SHP77 (cell line): ENCODE measurements at places on chromosomes 4 and X.
A peak's percentile ranks its signal among the peaks of the same experiment; 100 is the strongest.

DNA sequence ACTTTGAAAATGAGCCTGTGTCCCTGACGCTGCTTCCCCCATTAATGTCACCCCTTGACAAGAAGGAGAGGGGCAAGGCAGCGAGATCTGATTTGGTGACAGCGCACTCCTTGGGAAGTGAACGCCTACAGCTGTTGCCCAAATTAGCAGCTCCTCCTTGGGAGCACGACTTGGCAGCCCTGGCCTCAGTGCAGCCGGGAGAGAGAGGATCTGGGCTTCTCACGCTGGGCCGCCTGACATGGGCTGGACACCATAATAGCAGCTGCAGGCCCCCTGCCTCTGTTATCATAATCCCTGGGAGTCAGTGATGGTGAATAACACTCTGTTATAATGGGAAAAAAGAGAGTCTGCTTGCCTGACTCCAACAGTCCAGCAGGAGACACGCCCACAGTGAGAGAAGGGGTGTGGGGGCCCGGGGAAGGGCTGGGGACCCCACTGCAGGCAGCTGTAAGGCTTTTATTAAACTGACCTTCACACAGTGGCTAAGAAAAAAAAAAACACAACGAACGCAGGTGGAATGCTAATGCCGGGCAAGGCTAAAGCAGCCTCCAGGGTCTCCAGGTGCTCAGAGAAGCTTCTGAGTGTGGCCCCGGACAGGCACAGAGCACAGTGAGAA, 73.3 kb downstream of the PSAPL1 start:
- no peak for DNase-seq

- no peak for DNase-seq
These were observed 100.1 kb upstream of the RBPJ start for GRCh38 chr4:26220696-26221095.

GRCh38 chrX:42119076-42119475, 195.7 kb upstream of the CASK start:
- peak; percentile 80 for DNase-seq

GRCh38 chr4:38759113-38759789, 23.5 kb downstream of the TLR10 start:
- DNase-seq = no peak

DNA sequence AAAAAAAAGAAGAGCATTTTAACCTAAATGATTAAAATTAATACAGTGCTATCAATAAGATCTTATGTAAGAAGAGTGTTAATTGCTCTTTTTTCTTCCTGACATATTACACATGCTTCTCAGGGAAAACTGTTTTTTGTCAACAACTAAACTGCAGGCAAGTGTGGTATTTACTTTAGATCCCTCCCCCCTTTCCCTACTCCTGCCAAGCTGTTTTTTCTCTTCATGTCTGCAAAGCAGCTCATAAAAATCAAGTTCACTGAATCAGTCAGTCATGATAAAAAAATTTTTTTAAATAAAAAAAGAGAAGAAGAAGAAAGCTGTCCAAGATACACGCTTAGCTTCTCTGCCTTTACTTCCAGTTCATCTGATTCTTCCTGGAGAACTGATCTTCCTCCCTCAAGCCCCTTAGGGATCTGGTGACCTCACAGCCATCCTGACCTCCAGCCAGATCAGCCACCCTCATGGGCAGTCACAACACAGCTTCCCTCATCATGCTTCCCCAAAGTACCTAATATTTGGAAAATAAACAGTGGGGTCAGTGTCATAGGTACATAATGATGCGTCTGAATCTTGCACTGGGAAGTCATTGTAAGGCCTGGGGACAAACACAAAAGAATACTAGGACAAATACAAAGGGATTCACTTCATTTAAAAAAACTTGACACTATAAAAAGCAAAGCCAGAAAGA, 87.0 kb downstream of the ZNF827 start:
- DNase-seq = no peak

GRCh38 chrX:86507331-86507730, 359.1 kb downstream of the DACH2 start:
- DNase-seq = no peak

GRCh38 chr4:139834226-139834662, 168.6 kb downstream of the MGST2 start:
- no peak for DNase-seq

DNA sequence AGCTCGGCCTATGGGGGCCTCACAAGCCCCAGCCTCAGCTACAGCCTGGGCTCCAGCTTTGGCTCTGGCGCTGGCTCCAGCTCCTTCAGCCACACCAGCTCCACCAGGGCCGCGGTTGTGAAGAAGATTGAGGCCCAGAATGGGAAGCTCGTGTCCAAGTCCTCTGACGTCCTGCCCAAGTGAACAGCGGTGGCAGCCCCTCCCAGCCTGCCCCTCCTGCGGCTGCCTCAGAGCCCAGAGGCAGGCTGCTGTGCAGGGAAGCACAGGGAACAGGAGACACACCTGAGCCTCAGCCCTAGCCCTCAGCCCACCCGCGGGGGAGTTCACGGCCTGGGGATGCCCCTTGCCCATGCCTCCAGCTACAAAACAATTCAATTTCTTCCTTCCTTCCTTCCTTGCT, 75.7 kb upstream of the ZXDA start:
- no peak for DNase-seq

DNA sequence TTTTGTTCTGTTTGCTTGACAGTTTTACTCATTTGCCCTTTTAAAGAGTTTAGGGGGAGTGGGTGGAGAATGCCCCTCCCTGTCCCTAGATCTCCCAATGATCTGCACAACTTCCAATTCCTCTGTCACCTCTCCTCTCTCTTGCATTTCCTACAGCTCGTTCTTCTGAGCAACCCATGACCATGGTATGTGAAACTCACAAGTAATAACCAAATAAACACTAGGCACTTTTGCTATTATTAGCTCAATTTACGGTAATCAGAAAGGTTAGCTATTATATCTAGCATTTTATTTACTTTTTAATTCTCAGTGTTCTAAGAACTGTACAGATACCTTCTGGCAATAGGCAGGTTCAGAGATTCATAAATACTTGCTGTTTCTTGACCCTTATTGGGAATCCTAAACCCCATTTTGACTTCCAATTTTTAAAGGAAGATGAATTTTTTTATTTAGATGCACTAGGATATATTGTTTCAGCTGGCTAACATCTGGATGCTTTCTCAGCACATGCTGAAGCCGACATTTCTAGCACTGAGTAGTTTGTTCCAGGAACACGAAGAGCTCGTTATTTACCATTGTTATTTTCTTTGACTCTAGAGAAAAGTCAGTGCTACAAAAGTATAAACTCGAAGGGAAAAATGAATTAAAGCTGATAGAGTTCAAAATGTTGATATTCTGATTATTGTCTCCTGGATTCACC, 194.7 kb upstream of the TLL1 start:
- DNase-seq = no peak

- peak; percentile 73 for DNase-seq
These were observed 3.8 kb downstream of the G6PD start for GRCh38 chrX:154542723-154543424.

- DNase-seq = no peak
These were observed 45.9 kb downstream of the PDGFRA start for GRCh38 chr4:54274795-54275665.

- DNase-seq = no peak
These were observed 22.1 kb upstream of the TRIM60 start for GRCh38 chr4:165009493-165010227.

DNA sequence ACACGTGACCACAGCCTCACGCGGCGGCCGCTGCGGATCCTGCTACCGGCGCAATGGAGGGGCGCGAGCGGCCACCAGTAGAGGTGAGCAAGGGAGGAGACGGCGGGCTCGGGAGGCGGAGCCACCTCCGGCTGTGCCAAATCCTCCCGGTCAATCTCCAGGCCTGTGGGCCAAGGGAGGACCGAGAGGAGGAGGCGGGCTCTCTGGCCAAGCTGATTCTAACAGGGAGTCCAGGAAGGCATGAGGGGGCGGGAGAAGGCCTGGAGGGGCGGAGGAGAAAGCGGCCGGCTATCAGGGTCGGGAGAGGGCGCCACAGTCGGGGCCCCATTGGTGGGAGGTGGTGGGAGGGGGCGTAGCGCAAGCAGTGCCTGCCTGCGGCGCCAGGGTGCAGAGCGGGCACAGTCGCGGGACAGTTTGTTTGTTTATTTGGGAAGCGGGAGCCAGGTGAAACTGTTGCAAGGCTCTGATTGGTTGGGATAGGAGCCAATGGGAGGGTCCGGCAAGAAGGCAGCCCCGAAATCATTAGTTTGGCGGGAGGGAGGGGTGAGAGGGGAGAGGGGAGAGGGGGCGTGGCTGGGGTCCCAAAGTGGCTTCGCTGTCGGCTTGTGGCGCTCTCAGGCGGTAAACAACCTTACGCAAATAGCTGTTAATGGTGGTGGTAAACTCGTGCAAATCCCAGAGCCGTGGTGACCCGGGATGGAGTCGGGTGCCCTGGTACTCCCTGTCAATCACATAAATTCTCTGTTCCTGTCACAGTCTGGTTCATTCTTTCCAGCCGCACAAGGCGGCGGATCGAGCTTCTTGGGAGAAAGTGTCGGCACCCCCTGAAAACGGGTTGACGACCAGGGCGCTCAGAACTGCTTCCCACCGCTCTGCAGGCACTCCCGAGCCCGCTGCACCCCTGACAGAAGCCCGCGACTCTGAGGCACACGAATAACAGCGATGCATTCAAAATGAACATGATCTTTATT, at the start of gene IRS4:
IRS4 (minus strand) TSS at position 55 of the 971 bp plus-strand sequence.
- no peak for DNase-seq

GRCh38 chrX:126339928-126340327, 173.8 kb upstream of the DCAF12L2 start:
- no peak for DNase-seq

- peak; percentile 73 for DNase-seq
These were observed 371.0 kb downstream of the BCOR start for GRCh38 chrX:39726771-39727170.

DNA sequence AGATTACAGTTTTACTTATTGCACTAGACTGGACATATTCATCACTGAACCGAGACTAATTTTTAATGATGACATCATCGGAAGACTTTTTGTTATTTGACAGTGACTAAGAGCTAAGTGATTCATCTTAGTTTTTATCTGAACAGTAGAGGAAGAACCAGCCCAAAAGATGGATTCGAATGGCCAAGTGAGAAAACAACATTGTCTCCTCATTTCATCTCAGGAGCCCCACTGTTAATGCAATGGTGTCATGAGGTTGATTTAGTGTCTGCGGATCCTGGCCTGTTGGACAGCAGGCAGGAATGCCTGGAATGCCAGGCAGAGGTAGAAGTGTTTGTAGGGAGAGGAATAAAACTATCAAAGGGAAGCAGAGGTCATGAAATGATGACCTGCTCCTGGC, 37.8 kb upstream of the HPF1 start:
- no peak for DNase-seq

DNA sequence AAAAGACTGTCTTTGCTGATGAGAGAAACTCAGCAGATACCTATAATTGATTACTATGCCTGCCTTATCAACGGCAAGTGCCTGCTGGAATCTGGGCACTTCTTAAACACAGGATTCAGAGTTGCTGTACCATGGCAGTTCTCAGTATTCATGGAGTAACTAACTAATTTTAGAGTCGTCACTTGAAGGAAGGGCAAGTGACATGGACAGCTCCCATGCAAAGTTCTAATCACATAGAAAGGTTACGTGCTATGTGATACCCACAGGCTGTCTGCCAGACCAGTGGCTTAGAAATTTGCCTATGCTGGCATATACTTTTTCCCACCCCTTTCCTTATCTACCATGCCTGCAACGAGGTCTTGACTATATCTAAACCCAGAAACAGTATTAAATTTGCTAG, 931.1 kb upstream of the TENM3 start:
- DNase-seq = no peak

DNA sequence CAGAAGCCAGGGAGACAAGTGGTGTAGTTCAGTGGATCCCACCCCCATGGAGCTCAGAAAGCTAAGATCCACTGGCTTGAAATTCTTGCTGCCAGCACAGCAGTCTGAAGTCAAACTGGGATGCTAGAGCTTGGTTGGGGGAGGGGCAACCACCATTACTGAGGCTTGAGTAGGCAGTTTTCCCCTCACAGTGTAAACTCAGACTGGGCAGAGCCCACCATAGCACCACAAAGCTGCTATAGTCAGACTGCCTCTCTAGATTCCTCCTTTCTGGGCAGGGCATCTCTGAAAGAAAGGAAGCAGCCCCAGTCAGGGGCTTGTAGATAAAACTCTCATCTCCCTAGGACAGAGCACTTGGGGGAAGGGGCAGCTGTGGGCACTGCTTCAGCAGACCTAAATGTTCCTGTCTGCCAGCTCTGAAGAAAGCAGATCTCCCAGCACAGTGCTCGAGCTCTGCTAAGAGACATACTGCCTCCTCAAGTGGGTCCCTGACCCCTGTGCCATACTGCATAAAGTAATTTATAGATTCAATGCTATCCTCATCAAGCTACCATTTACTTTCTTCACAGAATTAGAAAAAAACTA, 163.2 kb downstream of the HHIP start:
- no peak for DNase-seq

DNA sequence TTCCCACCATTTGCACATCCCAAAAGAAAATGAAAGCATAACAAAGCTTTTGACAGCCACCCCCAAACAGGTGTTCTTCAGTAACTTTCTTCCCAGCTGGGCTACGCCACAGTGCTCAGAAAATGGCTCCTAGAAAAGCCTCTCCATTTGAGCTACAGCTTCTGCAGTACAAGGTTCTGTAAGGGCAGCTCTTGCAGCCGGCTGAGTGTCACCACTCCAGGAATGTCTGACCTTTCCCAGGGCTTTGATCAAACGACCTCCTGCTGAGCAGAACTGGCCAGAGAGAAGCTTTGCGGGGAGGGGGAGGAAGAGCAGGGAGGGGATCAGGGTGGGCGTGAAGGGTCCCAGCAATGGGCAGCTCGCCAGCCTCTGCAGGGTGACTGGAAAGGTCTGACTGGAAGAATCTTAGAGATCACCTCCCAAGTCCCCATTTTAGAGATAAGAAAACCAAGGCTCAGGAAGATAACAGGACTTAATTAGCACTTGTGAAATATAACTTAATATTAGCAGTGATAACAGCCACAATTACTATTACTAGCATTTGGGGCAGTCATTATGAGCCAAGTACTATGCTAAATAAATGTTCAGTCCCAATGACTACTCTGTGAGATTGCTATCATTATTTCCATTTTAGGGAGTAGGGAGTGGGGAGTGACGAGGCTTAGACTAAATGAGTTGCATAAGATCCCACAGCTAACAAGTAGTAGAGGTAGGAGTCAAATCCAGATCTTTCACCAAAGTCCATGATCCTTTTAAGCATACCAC, 51.1 kb downstream of the LEF1 start:
- no peak for DNase-seq

- DNase-seq = no peak
These were observed 42.7 kb downstream of the NHSL2 start for GRCh38 chrX:71953391-71953790.

DNA sequence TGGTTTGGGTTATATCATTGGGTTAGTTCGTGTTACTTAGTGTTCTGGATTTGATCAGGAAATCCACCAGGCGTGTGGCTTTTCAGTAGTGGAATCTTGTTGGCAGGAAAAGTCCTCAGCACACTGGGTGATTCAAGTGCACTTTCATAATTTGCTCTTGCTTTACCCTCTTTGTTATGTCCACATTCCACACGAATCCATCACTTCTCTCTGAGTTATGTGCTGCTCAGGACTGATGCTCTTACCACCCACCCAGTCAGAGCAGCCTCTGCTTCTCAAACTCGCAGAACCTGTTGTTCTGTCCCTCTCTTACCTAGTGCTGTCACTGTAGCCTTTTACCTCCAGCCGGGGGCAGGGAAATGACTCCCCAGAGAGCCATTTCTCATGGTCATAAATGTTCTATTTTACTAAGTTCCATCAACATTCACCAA, 37.2 kb upstream of the SCRG1 start:
- DNase-seq = no peak

- no peak for DNase-seq
These were observed 159.2 kb downstream of the BTC start for GRCh38 chr4:74635074-74635473.

GRCh38 chr4:137626942-137627738, 94.8 kb upstream of the PCDH18 start:
- no peak for DNase-seq

GRCh38 chr4:48660347-48660746, 119.7 kb downstream of the FRYL start:
- no peak for DNase-seq
